ENCODE measurements at places on chromosomes 3 and 15.

DNA sequence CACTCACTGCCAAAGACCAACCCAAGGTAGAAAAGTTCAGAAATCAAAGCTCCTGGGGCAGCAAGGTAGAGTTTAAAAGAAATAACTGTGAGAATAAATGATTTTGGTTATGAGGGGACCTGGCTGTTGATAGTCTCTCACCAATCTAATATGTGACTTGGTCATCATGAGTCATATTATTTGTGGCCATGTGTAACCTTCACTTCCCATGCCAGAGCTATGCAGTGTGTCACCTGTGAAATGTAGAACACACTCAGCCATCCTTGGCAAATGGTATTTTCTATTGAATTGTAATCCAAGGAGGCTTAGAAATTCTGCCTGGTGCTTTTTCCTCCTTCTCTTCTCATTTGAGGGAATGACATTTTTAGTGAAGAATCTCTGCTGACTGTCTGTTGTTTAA is 184.2 kb upstream of the STAC start:
- no peaks in the 10 kb centered on the region for H3K36me3 ChIP-seq
- H3K27me3 ChIP-seq = no peaks in the 10 kb centered on the region
- no peaks in the 10 kb centered on the region for H3K4me1 ChIP-seq
- no peak overlapping the region for H3K27ac ChIP-seq

DNA sequence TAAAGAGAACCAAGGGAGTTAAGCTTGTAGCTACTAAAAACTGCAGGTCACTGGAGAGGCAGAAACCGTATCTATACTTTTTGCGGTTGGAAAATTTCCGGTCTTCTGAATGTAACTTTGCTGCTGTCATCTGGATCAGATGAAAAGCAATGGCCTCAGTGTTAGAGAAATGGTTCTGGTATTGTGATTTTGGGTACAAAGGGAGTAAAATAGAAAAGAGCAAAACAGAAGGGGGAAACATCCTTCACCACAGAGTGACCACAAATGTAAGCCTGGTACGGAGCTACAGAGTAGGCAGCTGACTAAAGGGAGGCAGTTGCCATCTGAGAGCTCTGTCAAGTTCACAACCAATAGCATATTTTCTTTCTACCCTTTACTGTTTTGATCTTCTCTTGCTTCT is 5.6 kb downstream of the CD96 start:
- no peak overlapping the region for H3K4me3 ChIP-seq
- DNase-seq = no peak
- no peak overlapping the region for H3K27ac ChIP-seq
- no peaks in the 10 kb centered on the region for H3K36me3 ChIP-seq
- H3K27me3 ChIP-seq = no peaks in the 10 kb centered on the region

DNA sequence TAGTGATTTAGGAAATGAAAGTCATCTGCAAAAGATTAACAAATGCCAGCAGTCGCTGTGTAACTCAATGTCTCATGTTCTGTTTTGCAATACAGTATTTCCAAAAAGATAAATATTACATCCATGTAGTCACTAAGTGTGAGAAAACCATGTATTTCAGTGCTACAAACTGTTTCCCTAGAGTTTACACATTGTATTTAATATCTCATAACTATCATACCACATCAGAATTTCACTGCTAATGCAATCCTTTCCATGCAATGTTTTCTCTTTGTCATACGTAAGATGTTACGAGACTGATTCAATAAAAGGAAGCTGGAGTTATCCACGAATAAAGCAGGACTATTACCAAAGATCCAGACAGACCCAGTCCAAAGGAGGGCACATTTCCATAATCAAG is 269.4 kb downstream of the GBE1 start:
- peaks cover 9% of the 10 kb centered on the region for H3K36me3 ChIP-seq
- peak overlapping the region; percentile 72 for H3K27ac ChIP-seq
- H3K27me3 ChIP-seq = no peaks in the 10 kb centered on the region

GRCh38 chr15:38518084-38518483 is 46.5 kb downstream of the RASGRP1 start:
- no peak overlapping the region for H3K27ac ChIP-seq
- no peaks in the 10 kb centered on the region for H3K4me1 ChIP-seq
- DNase-seq = no peak
